ENCODE measurements at places on chromosomes 7 and 10. TPM values are rescaled to one million over a fixed set of nuclear protein-coding genes. Genes with fewer than 3 reads are reported as not detected.

DNA sequence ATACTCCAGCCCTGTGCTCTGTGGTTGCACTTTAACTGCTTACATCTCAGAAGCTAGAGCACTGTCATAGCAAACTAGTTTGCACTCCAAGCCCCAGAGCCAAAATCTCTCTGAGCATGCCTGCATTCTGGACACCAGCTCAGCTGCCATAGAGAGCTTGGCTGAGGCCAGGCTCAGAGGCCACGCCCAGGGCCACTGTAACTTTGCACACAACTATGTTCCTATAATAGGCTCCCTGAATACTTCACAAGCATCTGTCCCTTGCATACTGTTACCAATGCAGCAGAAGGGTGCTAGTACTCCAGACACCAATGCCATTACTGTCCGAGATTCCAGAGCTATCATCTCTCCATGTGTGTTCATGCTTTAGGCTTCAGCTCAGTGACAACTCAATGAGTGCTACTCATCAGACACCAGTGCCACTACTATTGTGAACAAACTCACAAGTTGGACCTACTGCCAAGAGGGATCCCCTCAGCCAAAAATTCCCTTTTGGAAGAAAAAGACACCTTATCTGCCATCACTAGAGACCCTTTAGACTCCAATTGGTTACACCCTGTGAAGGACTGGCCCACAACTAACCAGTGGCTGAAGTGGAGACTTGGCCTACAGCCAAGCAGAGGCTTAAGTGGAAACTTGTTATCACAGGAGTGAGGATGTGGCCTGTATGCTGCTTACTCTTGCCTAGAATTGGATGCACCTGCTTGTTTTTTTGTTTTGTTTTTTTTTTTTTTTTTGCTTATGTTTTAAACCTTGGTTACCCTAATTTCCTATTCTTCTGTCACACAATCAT lies 211.6 kb upstream of the MAGI2 start:
- H3K4me1 ChIP-seq, result no peaks in the 10 kb centered on the region
- no peak overlapping the region for H3K27ac ChIP-seq
- peaks cover 3% of the 10 kb centered on the region for H3K36me3 ChIP-seq
- no peak overlapping the region for H3K4me3 ChIP-seq
- no peak for DNase-seq
- peaks cover 9% of the 10 kb centered on the region for H3K27me3 ChIP-seq

DNA sequence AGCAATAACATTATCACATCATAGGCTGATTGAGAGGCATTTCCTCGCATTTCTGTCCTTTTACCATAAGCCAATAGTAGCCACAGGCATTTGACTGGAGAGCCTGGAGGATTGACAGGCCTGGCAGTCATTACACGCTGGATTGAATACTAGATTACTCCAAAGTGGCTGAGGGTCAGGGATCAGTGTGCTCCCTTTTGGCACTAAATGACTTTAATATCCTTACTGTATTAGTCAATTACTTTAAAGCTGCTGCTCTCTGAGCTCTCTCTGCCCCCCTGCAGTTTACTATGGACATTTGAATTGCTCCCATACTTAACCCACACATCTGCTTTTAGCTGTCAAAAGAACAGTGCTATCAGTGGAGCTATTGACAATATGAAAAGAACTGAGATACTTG lies 302.0 kb downstream of the TFEC start:
- H3K4me3 ChIP-seq, result no peak overlapping the region
- no peaks in the 10 kb centered on the region for H3K36me3 ChIP-seq
- no peaks in the 10 kb centered on the region for H3K4me1 ChIP-seq
- DNase-seq, result no peak
- no peaks in the 10 kb centered on the region for H3K27me3 ChIP-seq
- H3K27ac ChIP-seq, result no peak overlapping the region

GRCh38 chr7:86158111-86158510 lies 485.6 kb upstream of the GRM3 start:
- DNase-seq, result no peak
- H3K27ac ChIP-seq, result no peak overlapping the region
- H3K27me3 ChIP-seq, result no peaks in the 10 kb centered on the region
- H3K4me1 ChIP-seq, result no peaks in the 10 kb centered on the region
- no peaks in the 10 kb centered on the region for H3K36me3 ChIP-seq

DNA sequence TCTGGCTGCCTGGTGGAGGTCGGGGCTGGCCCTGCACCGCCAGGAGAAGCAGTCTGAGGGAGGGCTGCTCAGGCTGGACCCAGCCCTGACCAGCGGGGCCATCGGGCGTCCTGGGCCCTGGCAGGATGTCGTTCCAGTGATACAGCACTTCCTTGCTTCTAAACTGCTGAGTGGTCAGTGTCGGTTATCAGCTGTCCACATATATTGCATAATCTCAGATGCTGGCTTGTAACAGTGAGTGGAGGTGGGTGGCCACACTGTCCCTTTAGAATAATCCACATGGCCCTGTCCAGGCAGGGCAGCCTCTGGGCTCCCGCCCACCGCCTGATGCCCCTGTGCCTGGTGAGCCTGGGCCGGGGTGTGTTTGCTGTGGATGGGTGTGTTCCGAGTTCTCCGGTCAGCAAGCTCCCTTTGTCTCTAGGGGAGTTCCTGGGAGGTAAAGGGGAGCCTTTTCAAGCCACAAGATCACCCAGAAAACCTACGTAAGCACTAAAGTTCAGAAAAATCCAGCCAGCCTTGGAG lies 86.1 kb downstream of the LHPP start:
- H3K36me3 ChIP-seq, result no peaks in the 10 kb centered on the region
- H3K4me3 ChIP-seq, result no peak overlapping the region

Gene MTPN
- total RNA-seq, result 98.2 TPM

DNA sequence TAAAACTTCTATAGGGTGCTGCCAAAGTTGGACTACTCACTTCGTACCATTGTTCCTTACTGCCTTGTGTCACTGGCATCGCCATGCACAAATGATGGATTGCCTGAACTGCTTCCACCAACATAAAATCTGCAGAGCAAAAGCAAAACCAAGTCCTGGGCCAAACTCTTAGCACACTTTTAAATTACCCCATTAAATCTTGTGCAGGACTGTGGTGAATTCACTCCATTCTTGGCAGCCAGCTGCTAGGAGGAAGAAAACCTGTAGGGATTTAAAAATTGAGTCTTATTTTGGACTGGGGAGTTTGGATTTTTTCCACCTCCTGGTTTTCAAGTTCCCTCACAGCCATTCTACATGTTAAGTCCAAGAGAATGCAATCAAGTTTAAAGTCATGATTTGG lies 646.9 kb downstream of the SORCS3 start:
- no peak overlapping the region for H3K27ac ChIP-seq
- no peaks in the 10 kb centered on the region for H3K4me1 ChIP-seq
- H3K27me3 ChIP-seq, result no peaks in the 10 kb centered on the region
- H3K36me3 ChIP-seq, result no peaks in the 10 kb centered on the region
- no peak overlapping the region for H3K4me3 ChIP-seq

DNA sequence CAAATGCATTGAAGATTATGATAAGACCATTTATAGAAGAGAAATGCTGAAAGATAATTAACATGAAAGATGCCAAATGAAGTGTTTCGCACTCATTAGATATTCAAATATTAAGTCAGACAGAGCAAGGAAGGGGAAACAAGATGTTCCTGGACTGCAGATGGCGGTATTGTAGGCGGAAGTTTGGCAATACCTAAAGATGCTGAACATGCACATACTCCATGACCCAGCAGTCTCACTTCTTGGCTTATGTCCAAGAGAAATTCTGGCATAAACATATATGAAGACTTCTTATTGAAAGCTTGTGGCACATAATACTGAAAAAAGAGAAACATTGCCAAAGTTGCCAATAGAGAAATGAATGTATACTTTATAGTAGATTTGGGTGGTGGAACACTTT lies 325.4 kb upstream of the SEMA3C start:
- H3K36me3 ChIP-seq, result peaks cover 16% of the 10 kb centered on the region
- H3K4me3 ChIP-seq, result no peak overlapping the region
- H3K27me3 ChIP-seq, result no peaks in the 10 kb centered on the region
- DNase-seq, result no peak

DNA sequence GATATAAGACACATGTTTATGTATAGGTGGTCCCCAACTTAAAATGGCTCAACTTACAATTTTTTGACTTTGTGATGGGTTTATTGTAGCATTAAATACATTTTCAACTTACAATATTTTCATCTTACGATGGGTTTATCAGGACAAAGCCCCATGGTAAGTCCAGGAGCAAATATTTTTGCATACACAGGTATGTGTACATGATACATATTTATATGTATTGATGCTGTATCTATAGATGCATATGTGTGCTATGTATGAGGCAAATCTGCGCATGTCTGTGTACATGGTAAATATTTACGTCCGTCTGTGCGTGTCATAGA lies 664 bp upstream of the UBE3C start:
- no peak for DNase-seq
- peak overlapping the region; percentile 62 for H3K4me3 ChIP-seq
- no peak overlapping the region for H3K27ac ChIP-seq
- H3K4me1 ChIP-seq, result peaks cover 8% of the 10 kb centered on the region
- peaks cover 28% of the 10 kb centered on the region for H3K36me3 ChIP-seq

- DNase-seq, result no peak
- H3K4me1 ChIP-seq, result no peaks in the 10 kb centered on the region
- no peaks in the 10 kb centered on the region for H3K36me3 ChIP-seq
- no peak overlapping the region for H3K27ac ChIP-seq
These were observed 97.1 kb downstream of the GNAI1 start for GRCh38 chr7:80231707-80232106.

DNA sequence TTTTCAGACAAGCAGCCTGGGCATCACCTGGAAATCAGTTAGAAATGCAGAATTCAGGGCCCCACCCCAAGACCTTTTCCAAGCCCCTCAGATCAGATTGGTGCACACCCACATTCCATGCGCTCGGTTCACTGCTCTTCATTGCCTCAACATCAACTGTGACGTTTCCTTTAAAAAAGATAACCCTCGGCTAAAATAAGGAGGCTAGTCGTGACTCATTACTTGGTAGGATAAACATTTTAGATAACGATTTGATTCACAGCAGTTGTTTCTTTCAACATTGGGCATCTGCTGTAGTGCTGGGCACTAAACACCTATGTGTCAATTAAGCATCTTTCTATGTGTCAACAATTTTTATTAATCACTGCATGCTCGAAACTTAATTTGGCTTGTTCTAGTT lies 191.1 kb upstream of the LRGUK start:
- no peaks in the 10 kb centered on the region for H3K36me3 ChIP-seq

- no peak for DNase-seq
- H3K4me3 ChIP-seq, result no peak overlapping the region
- H3K4me1 ChIP-seq, result no peaks in the 10 kb centered on the region
- no peaks in the 10 kb centered on the region for H3K36me3 ChIP-seq
- H3K27ac ChIP-seq, result no peak overlapping the region
These were observed 96.7 kb downstream of the SEMA3D start for GRCh38 chr7:85090143-85090542.

GRCh38 chr10:34723750-34724149 lies 91.3 kb downstream of the PARD3 start:
- H3K36me3 ChIP-seq, result no peaks in the 10 kb centered on the region
- H3K27me3 ChIP-seq, result no peaks in the 10 kb centered on the region
- no peak overlapping the region for H3K4me3 ChIP-seq
- H3K27ac ChIP-seq, result no peak overlapping the region
- DNase-seq, result no peak

DNA sequence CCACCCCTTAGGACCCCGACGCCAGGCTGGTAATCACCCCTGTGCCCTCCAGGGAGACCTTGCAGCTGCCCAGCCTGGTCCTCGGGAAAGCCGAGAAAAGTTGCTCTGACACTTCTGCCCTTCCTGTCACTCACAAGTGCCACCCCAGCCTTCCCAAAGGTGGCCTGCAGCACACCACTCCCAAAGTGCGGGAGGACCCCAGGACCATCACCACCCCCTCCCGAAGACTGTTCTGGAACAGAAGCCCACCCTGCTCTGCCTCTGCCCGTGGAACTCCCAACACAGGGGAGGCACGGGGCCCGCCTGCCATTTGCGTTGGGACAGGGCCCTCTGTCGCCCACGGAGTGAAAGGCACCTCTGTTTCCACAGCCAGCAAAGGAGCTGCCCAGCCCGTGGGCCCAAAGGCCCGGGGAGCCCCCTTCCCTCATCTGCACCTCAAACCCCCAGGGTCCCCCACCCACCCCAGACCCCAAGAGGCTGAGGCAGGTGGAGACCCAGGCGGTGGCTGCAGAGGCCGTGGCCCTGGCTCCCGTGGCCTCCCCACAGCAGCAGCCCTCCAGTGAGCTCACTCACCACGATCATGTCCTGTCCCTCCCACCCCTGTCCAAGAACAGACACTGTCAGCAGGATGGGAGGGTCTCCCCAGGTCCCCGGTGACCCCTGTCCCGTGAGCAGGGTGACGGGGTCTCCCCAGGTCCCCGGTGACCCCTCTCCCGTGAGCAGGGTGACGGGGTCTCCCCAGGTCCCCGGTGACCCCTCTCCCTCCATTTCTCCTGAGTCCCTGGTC lies 47.8 kb upstream of the PPP2R2D start:
- H3K4me1 ChIP-seq, result no peaks in the 10 kb centered on the region
- DNase-seq, result peak; percentile 23
- H3K27me3 ChIP-seq, result no peaks in the 10 kb centered on the region
- H3K4me3 ChIP-seq, result no peak overlapping the region
- H3K36me3 ChIP-seq, result no peaks in the 10 kb centered on the region
- no peak overlapping the region for H3K27ac ChIP-seq

Gene CELF2
- total RNA-seq, result 28.7 TPM

Gene TMEM139
- total RNA-seq, result 0.85 TPM

DNA sequence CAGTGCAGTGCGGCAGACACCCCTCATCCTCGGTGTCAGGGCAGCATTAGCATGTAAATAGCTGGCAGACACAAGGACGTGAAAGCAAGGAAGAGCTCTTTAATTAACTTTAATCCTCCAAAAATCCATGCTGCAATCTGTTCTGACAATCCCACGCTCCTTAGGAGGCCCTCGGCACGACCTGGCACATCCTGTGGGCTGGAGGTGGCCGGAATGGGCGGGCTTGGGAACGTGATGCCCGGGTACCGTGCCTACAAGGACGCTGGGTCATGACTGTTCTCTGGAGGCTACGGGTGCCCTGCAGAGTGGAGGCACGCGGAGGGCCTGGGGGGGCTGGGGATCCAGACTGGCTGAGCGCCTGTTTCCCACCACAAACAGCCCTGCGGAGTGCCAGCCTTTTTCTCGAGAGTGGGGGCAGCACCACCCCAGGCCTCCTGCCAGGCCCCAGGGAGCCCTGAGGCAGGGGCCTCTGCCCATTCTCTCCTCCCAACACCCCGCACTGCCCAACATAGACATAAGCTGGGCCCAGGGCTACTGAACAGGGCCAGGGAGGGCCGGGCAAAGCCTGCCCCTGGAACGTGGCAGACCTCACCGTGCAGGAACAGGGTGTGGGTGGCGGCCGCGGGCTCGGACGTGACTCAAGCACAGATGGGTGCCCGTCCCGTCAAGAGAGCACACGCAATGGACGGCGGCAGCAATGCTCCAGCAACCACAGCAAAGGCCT lies 189.3 kb downstream of the MAD1L1 start:
- DNase-seq, result no peak
- peaks cover 17% of the 10 kb centered on the region for H3K36me3 ChIP-seq
- H3K4me1 ChIP-seq, result no peaks in the 10 kb centered on the region
- H3K27me3 ChIP-seq, result no peaks in the 10 kb centered on the region
- no peak overlapping the region for H3K4me3 ChIP-seq
- H3K27ac ChIP-seq, result no peak overlapping the region

- H3K4me1 ChIP-seq, result peaks cover 4% of the 10 kb centered on the region
- H3K27ac ChIP-seq, result no peak overlapping the region
- DNase-seq, result no peak
- H3K27me3 ChIP-seq, result no peaks in the 10 kb centered on the region
- no peak overlapping the region for H3K4me3 ChIP-seq
- no peaks in the 10 kb centered on the region for H3K36me3 ChIP-seq
These were observed 184.2 kb upstream of the BET1 start for GRCh38 chr7:94188350-94188749.

Gene ANKRD16
- 11.4 TPM for total RNA-seq

GRCh38 chr7:127628445-127628844 lies 10.5 kb upstream of the PAX4 start:
- no peaks in the 10 kb centered on the region for H3K36me3 ChIP-seq
- H3K27me3 ChIP-seq, result no peaks in the 10 kb centered on the region
- H3K27ac ChIP-seq, result no peak overlapping the region
- no peak overlapping the region for H3K4me3 ChIP-seq

GRCh38 chr10:119608316-119609155 lies 11.8 kb upstream of the TIAL1 start:
- no peak overlapping the region for H3K27ac ChIP-seq
- peak; percentile 55 for DNase-seq
- no peaks in the 10 kb centered on the region for H3K4me1 ChIP-seq
